Retinal pigment epithelial cell (primary cell): ENCODE measurements at places on chromosomes 3 and 15.

- DNase-seq, result no peak
These were observed 48.1 kb downstream of the PTPN9 start for GRCh38 chr15:75531041-75531450.

DNA sequence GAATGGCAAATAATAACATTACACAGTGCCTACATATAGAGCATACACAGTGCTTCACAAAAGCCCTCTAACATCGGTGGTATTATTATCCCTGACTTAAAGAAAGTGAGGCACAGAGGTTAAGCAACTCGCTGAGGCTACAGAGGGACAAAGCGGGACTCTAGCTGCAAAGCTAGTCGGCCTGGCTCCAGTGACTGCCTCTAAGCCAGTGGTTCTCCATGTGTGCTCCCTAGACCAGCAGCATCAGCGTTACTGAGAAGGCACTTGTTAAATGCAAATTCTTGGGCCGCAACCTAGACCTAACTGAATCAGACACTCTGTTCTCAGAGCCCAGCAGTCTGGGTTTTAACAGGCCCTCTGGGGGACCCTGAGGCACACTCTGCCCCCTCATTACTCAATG lies 33.1 kb upstream of the LIPC start:
- no peak for DNase-seq

- peak; percentile 40 for DNase-seq
These were observed 480.1 kb upstream of the ZNF385D start for GRCh38 chr3:22231061-22231460.

DNA sequence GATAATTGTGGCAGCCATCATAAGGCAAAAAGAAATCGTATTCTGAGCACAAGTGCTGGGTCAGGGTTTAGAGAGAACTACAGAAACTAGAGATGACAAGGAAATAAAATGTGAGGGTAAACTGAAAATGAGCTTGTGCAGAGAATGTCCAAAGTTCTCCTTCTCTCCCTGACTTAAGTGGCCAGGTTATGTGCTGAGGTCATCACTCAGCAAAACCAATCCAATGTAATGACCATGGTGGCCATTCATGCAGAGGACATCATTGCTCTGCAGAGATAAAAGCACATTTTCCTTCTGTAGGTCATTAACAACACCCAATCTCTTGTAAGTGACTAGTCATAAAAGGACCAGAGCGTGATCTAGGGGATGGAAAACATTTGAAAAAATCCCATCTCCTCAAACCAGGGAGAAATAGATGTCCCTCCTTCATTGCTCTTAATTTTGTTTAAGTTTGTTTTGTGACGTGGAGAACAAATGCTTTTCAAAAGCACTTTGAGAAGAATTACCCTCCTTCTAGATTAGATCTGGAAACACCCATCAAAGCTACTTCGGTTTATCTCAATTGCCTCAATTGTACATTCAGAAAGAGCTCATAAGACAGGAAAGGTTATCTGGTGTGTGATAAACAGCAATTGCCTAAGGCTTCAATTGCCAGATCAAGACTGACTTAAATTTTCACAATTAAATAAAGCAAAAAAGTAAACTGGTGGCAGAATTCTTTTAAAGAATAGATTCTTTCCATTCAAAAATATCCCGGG lies 173.4 kb downstream of the SERPINI1 start:
- DNase-seq, result no peak

- no peak for DNase-seq
These were observed 99.5 kb downstream of the ZNF621 start for GRCh38 chr3:40624189-40624769.

- no peak for DNase-seq
These were observed 632.2 kb downstream of the FOXP1 start for GRCh38 chr3:70951316-70951715.

GRCh38 chr3:57706462-57706861 lies 13.6 kb upstream of the DENND6A start:
- DNase-seq, result peak; percentile 55

GRCh38 chr3:119597548-119598288 lies at the start of gene PLA1A:
PLA1A (plus strand) TSS chr3:119597885; CDS start chr3:119597914, 29 bp downstream.
- no peak for DNase-seq

GRCh38 chr3:187400756-187401155 lies 32.6 kb downstream of the RTP4 start:
- no peak for DNase-seq

- no peak for DNase-seq
These were observed 72.5 kb upstream of the TLE3 start for GRCh38 chr15:70170096-70170699.

GRCh38 chr3:100516838-100517237 lies 24.4 kb downstream of the TMEM45A start:
- no peak for DNase-seq

- no peak for DNase-seq
These were observed 14.3 kb upstream of the SHQ1 start for GRCh38 chr3:72862314-72863090.

DNA sequence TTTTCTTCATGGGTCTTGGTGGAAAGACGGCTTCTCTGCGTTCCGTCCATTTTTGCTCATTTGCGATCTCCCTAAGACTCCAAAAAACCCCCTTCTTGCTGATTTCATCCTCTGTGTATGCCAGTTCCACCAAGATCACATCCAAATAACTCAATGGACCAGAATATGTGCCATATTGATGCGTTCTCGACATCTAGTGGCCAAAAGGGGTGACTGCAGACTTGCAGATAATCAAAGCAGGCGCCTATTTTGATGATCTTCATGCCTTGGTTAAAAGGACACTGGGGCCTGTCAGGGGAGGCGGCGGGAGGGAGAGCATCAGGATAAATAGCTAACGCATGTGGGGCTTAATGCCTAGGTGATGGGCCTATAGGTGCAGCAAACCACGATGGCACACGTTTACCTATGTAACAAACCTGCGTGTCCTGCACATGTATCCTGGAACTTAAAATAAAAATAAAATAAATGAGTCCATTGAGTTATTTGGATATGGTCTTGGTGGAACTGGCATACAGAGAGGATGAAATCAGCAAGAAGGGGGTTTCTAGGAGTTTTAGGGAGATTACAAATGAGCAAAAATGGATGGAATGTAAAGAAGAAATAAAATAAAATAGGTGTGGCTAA lies 104.2 kb upstream of the RAD18 start:
- DNase-seq, result peak; percentile 11

DNA sequence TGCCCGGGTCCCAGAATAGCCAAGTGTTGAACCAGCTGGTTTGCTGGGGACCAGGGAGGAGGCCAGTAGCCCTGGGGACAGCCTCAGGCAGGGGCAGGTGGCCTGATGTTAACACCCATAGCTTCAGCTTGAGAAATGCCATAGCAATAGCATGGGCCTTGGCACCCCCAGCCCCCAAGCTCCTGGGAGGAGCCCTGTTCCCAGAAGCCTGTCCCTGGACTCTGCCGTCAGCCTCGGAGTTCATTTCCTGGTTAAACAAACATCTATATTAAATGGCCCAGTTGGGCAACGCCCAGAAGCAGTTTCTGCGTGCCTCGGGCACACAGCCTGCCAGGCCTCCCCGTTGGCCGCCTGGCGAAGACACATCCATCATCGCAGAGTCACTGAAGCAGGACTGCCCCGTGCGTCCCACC lies 58.2 kb downstream of the FGD5 start:
- DNase-seq, result no peak

- DNase-seq, result no peak
These were observed 5.5 kb upstream of the BUB1B start for GRCh38 chr15:40155270-40155910.

DNA sequence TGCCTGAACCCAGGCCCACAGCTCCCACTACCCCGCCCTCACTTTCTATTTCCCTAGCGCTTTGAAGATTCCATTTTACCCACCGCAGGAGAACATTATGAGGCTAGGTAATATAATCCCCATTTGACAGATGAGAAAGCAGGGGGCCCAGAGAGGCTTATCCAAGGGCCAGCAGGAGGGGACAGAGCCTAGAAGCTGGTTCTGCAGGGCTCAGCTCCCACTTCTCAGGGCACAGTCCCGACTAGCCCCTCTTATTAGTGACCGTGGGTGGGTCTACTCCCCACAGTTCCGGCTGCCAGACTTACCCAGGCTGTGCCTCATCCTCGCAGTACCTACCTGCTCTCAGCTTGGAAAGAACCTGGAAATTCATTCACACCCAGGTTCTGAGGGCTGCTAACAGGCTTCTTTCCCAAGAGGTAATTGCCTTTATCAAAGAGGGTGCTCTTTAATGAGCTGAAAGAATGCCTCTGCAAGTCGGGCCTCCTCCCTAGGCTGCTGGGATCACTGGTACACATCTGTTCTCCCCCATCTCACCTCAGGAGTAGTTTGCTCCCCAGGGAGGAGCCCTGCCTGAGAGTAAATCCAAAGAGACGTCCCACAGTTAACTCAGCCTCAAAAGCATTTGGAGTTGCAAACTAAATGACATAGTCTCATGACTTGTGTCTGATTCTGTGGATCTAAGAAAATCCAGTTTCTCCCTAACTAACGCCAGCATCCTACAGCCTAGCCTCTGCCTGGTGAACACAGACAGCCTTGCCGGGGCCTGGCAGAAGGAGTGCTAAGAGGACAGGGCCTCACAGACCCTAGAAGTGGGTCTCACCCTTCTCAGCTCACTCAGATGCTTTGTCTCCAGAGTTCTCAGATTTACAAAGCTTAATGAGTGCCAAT lies 125.0 kb downstream of the CHSY1 start:
- DNase-seq, result peak; percentile 36

DNA sequence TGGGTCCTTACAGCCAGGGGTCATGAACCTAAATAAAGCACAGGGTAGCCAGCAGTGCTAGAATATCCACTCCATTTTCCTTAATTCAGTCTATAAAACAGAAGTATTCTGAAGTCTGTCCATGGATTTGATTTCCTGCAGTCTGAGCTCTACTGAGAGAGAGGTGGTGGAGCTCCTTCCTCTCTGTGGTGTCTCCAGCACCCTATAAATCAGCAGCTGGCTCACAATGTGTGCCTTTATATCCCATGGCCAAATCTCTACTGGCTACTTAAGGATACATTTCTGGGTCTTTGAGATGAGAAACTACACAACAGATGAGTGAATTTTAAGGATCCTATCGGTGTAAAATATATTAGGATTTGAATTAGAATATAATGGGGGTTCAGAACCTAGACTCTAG lies 339.9 kb upstream of the RBMS3 start:
- no peak for DNase-seq

GRCh38 chr3:172262991-172263608 lies 185.2 kb downstream of the GHSR start:
- no peak for DNase-seq

GRCh38 chr15:57565311-57565710 lies 26.4 kb upstream of the MYZAP start:
- DNase-seq, result no peak

DNA sequence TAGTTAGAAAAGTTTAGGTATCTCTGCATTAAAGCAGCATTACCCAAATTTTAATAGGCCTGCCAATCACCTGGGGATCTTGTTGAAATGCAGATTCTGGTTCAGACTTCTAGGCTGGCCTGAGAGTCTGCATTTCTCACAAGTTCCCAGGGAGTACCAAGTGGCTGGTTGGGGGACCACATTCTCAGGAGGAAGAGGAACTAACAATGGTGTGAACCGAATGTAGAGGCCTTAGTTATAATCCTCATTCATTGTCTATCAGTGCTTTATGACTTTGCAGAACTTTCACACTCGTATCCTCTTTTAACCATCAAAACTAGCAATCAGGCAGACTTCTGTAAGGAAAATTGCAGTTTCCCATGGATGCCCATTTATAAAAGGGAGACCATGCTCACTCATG lies 38.2 kb upstream of the UBE2E1 start:
- no peak for DNase-seq

DNA sequence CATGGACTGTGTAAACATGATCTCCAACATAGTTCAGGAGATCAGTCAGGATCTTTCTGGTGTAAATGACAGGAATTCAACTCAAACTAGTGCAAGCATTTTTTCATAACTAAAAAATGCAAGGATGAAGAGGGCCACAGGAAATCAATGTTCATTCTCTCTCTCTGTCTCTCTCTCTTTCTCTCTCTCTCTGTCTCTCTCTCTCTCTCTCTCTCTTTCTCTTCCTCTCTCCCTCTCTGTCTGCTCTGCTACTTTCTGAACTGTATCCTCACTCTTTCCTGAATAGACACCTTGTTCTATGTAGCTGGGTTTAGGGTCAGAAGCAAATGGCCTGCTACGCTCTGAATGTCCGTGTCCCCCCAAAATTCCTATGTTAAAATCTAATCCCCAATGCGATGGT lies 240.9 kb upstream of the UBE2E2 start:
- DNase-seq, result no peak

DNA sequence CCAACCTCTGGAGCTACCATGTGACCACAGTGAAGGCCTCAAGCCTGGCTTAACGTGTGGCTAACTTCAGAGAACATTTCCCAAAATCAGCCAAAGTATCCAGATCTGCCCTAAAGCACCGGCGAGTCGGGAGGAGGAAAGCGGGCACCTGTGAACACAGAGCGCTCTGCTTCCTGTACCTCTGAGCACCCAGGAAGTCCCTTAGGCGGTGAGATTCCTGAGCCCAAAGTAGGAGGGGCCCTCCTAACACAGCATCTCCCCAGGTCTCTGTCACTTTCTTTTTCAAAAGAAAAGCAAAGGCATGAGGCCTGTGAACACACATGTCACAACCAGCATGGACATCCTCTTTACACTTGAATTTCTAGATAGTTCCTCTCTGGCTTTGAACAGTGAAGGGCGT lies 944 bp upstream of the EIF4E3 start:
- no peak for DNase-seq

DNA sequence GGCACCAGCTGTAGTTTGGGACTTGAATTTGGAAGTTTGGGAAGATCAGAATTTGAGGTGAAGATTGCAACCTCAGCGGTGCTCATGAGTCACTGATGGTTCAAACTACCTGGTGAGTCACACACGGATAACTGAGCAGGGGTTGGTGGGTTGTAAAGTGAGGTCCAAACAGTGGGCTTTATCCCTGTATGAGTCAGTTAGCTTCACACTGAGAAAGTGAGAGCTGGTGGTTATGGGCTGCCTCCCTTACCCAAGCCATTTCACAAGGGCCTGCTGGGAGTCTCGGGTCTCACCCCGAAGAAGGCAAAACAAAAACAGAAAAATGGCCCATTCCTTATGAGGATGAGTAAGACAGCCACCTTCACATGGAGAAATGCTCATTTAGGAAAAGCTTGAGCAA lies 77.0 kb downstream of the ITGA11 start:
- peak; percentile 64 for DNase-seq

GRCh38 chr15:59501597-59501996 lies 63.6 kb downstream of the FAM81A start:
- DNase-seq, result no peak

GRCh38 chr15:77753281-77753873 lies 120.7 kb upstream of the LINGO1 start:
- DNase-seq, result no peak

DNA sequence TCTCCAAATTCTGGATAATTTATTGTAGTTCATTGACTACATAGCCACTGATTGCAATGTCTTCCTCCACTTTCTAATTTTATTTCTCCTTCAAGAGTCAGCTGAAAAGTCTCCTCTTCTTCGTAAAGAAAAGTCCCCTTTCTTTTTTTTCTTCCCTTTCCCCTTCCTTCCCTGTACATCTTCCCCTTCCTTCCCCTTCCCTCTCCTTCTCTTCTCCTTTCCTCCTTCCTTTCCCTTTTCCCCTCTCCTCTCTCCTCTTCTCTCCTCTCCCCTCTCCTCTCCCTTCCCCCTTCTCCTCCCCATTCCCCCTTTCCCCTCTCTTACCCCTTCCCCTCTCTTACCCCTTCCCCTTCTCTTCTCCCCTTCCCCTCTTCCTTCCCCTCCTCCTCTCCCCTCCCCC lies 8.8 kb upstream of the MGA start:
- no peak for DNase-seq
